Peyer's patch (tissue), 4 donors: ENCODE measurements at places on chromosomes 2 and 18. TPM values are rescaled to one million over a fixed set of nuclear protein-coding genes. Genes with fewer than 3 reads are reported as not detected.

The OSBPL6 gene
- 3.4 TPM for total RNA-seq

The VWA3B gene
- total RNA-seq: not detected

The SH2D6 gene
- 12.4 TPM for total RNA-seq

The PCARE gene
- total RNA-seq: not detected
